ENCODE measurements at places on chromosomes 2 and 18.
A peak's percentile ranks its signal among the peaks of the same experiment; 100 is the strongest.

GRCh38 chr2:120231974-120232635 lies 8.9 kb upstream of the TMEM185B start:
- DNase-seq: no peak

GRCh38 chr18:58208207-58208932 lies 164.3 kb downstream of the NEDD4L start:
- DNase-seq: no peak

DNA sequence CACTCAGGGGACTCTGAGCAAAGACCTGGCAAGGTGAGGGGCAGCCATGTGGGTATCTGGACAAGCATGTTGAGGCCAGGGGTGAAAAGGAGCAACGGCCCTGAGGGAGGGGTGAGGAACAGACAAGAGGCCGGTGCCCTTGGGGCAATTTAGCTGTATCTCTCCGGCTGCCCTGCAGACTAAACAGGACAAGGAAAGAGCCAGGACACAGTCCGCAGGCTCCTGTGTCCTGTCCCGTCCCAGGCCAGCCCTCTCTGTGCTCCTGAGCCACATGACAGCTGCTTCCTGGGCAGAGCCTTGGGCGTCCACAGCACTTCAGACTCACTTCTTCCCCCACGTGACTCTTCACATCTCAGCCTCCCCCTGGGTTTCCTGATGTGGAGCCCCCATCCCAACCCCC lies 206.1 kb downstream of the KLHL29 start:
- no peak for DNase-seq

DNA sequence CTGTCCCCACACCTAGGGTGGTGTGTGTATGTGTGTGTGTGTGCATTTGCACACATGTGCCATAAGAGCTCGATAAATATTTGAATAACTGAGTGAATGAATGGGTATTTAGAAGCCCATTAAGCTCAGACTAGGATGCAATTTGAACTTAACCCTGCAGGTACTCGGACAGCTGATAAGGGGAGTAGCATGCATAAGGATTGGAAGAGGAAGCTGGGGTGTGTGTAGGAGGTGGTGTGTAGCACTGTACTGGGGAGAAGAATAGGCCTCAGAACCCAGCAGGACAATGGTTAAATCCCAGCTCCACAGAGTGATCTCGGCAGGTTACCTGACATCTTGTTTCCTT lies 1.8 kb upstream of the KCNF1 start:
- no peak for DNase-seq

GRCh38 chr2:3520591-3520990 lies 1.3 kb upstream of the ADI1 start:
- DNase-seq: no peak

DNA sequence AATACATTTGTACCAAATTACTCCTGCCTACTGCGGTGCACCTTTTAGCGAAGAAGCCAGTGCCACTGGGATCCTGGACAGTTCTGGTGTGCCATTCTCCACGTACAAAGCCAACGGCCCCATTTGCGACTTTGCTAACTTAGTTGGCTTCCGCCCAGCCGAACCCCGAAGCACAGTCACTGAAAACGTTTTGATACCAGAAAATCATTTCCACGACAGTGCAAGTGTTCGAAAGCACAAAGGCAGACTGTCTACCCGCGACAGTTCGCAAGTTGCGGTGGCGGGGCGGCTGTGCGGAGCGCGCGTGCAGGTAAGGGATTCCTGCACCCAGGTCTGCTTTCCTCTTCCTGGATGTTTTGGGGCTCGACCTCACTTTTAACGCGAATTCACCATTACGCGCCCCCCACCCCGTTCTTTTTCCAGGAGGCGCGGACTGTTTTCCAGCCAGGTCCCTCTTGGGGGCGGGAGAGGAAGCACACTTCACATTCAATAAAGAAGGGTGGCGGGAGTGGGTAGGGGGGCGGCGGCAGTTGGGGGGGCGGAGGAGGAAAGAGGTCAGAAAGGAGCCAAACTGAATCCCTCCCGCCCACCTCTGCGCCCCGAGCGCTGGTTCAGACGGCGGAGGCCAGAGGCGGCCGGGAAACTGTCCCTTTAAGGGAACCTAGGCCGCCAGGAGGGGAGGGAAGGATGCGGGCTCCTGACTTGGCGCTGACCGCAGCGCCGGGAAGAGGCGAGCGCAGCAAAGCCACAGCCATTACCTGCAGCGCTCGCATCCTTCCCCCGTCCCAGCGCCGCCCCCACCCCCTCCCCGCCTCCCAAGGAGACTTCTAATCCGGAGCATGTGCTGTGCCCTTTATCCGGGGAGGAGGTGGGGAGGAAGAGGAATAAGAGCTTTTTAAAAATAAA lies 107.4 kb upstream of the KCTD1 start:
- DNase-seq: peak; percentile 54

GRCh38 chr2:81061016-81061415 lies 756.5 kb upstream of the LRRTM1 start:
- no peak for DNase-seq

- DNase-seq: no peak
These were observed 1415.5 kb upstream of the ACVR2A start for GRCh38 chr2:146429366-146429765.

- DNase-seq: no peak
These were observed 4.4 kb downstream of the NFATC1 start for GRCh38 chr18:79400091-79400590.

GRCh38 chr2:114684403-114684802 lies 242.0 kb downstream of the DPP10 start:
- no peak for DNase-seq

GRCh38 chr2:237754182-237754581 lies 44.4 kb upstream of the RBM44 start:
- no peak for DNase-seq

GRCh38 chr2:68774569-68775271 lies 40.1 kb downstream of the ARHGAP25 start:
- peak; percentile 30 for DNase-seq

GRCh38 chr2:58427572-58428095 lies 186.5 kb upstream of the FANCL start:
- peak; percentile 66 for DNase-seq

DNA sequence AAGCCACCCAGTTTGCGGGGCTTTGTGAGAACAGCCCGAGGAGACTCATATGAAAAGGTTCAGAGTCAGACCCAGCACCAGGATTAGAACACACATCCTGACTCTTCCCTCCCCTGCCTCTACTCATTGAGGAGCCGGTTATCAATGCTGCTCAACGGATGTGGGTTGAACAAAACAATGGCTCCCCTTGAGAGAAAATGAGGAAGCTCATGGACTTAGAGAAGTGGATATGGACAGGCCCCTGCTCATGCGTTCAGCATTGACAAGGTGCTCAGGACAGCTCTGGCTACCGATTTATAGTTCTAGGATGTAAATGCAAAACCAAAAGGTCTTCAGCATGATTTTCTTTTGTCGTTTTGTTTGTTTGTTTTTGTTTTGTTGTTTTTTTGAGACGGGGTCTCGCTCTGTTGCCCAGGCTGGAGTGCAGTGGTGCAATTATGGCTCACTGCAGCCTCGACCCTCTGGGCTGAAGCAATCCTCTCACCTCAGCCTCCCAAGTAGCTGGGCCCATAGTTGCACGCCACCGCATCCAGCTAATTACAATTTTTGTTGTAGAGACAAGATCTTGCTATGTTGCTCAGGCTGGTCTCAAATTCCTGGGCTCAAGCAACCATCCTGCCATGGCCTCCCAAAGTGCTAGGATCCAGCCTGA lies 32.0 kb upstream of the AGAP1 start:
- no peak for DNase-seq

DNA sequence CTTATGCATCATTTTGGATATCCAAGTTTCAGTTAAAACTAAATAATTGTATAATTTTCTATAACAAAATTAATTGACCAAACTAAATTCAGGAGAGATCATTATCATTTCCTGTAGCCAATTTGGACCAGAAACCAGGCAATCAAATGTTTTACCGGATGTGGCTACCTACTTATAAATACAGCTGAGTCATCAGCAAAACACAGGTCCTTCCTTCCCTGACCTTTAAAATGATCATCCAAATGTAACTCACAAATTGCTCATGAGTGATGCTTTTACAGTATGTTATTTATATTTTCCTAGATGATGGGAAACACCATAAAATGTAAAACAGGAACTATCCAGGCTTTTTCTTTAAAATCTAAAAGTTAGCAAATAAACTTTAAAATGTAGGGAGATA lies 133.7 kb downstream of the CBLN2 start:
- DNase-seq: no peak

DNA sequence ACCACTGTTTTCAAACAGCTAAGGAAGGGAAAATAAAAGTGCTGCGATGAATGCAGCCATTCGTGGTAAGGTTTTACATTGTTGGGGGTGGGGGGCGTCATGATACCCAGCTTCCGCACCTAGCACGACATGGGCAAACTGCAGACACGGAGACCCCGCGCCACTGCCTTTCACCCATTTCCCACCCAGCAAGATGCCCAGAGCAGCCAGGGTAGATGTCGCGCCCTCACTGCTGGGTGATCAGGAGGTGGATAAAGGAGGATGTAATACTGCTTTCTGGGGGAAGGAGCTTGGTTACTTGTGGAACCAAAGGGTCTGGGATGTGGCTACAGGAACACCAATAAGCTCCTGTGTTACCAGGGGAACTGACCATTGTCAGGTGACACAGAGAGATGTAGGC lies 138.4 kb downstream of the ZNF516 start:
- no peak for DNase-seq

DNA sequence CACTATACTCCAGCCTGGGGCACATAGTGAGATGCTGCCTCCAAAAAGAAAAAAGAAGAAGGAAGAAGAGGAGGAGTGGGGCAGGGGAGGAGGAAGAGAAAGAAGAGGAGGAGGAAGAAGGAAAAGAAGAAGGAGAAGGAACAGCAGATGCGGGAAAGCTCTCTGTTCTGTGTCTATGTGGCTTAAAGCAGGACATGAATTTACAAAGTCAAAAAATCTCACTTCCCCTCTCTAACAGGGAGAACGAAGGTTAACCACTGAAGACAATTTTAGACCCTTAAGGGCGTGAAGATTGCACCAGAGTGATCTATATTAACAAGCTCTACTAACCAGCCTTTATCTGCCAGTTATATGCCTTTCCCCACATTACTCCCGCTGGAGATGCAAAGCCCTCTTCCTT lies 258.9 kb downstream of the METTL4 start:
- DNase-seq: no peak

DNA sequence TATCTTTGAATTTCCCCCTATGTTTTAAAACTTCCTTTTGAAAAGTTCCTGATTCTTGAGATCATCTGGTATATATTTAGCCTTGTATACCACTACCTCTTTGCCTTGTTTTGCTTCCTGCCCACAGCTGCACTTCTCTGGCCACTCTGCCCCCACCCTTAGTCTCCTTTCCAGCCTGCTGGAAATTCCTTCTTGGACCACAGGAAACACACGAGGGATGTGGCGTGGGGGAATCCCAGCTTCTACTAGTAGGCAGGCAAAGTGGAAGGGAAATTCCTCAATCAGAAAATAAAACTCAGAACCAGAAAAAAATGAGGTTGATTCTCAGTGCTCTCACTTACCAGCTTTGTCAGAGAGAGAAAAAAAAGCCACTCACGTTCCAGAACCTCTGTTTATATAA lies 13.4 kb downstream of the IL18RAP start:
- no peak for DNase-seq

DNA sequence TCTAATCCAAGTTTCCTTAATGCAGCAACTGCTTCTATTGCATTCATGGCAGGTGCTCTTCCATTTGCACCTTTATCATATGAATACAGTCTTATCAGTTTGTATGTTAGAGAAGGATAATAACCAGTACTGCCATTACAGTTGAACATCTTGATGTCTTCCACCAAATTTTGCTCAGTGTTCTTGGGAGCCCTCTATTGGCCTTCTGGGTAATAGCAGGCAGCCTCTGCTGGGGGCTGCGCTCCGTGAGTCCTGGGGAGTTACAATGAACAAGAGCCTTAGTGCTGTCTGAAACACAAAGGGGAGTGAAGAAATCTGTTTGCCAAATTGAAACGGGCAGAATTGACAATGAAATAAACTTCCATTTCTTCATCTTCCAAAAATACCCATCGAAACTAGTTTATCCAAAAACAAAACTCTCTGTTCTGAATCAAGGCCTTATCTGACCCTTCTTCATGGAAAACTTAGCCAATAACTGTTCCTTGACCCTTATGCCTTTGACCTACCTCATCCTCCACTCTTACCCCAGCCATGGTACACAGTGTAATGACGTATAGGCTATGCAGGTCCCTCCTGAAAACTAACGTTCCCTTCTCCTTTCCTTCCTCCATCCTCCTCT lies 79.9 kb downstream of the ALK start:
- peak; percentile 3 for DNase-seq

- DNase-seq: no peak
These were observed 31.3 kb downstream of the SP140 start for GRCh38 chr2:230256733-230257332.

DNA sequence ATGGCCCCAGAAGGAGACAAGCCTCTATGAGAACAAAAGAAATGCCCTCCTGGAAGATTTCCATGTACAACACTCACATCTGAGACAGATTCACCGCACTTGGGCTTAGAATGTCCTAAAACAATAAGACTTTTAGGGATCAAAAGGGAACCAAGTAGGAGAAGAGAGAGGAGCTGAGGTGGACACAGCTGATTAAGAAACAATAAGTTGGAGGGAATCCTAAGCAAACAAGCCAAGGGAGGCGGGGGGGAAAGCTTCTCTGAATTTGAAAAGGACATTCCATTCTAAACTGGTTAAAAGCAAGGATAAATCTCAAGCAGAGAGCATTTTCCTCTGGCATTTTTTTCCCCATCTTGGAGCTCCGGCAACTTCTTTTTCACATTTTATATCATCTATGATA lies 9.9 kb downstream of the ACVR1 start:
- DNase-seq: no peak

GRCh38 chr2:64770781-64771334 lies 117.1 kb upstream of the SERTAD2 start:
- DNase-seq: no peak

DNA sequence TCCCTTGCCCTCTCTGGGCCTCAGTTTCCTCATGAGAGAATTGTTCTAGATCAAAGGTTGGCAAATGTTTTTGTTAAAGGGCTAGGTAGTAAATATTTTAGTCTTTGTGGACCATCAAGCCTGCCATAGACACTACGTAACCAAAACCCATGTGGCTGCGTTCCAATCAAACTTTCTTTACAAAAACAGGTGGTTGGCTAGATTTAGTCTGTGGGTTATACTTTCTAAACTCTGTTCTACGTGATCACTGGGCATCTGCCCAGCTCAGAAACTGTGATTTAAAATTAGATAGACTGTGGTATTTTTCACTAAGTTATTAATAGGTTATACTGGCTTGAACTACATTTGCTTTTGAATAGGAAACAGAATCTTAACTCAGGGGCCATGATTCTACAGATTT lies 149.8 kb upstream of the DCC start:
- DNase-seq: no peak

GRCh38 chr2:190802626-190803209 lies 77.9 kb upstream of the GLS start:
- DNase-seq: no peak

GRCh38 chr2:197889041-197889440 lies 84.6 kb downstream of the PLCL1 start:
- no peak for DNase-seq

DNA sequence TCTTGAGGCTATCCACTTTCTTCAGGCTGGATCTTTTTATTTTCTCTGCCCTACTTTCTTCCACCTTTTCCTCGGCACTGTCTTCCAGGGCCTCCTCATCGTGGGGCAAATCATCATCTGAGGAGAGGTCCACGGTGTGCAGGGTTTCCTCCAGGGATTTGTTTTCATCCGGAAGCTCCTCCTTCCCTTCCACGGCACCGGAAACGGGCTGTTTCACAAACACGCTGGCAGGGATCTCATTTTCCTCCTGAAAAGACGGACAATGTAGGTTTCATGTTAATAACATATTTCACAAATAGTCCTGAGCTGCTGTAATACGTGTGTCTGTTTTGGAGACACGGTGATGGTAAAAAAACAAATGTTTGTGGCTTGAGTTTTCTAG lies 10.4 kb downstream of the CAVIN2 start:
- DNase-seq: no peak

Measured in hypothalamus (tissue), 51 donors.